ENCODE measurements at places on chromosomes 3 and 15.
A peak's percentile ranks its signal among the peaks of the same experiment; 100 is the strongest.

- no peak for DNase-seq
Measured at GRCh38 chr3:68919000-68919399, 13.3 kb downstream of the TAFA4 start.

GRCh38 chr3:37475435-37475834, 301.1 kb upstream of the LRRFIP2 start:
- no peak for DNase-seq

DNA sequence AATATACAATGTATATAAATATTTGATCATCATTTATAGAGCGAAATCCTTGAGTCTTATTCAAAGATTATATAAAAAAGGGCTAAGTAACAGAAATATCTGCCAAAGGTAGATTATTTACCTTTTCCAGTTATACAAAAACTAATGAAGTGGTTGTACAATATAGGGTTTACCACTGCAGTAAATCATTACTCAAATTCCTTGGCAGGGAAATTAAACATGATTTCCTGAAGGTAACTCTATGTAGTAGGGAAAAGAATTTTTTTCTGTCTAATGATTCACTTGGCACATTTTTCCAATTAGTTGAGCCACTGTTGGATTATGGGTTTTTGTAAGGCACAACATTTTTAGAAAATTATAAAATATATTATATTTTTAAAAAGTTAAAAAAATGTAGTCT, 129.6 kb downstream of the NR2F2 start:
- DNase-seq, result no peak

- no peak for DNase-seq
Measured at GRCh38 chr3:38649500-38650247, at the start of gene SCN5A. SCN5A (minus strand) TSS chr3:38649687; CDS start chr3:38633307, 16,380 bp downstream.

DNA sequence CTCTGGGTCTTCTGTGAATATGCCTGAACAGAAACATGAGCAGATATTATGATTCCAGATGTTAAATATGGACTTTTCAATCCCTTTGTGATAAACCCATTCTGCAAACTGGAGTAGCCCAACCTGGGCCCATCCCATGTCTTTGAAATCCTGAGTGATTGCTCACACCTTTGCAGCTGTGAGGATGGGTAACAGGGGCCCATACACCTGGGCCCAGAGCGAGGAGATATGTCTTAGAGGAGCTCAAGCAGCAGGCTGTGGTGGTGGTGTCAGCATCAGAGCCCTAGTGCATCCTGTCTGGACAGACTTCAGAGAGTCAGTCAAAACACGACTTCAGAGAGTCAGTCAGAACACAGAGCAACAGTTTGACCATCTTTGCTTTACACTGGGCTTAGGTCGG, 64.9 kb upstream of the LIMD1 start:
- no peak for DNase-seq

DNA sequence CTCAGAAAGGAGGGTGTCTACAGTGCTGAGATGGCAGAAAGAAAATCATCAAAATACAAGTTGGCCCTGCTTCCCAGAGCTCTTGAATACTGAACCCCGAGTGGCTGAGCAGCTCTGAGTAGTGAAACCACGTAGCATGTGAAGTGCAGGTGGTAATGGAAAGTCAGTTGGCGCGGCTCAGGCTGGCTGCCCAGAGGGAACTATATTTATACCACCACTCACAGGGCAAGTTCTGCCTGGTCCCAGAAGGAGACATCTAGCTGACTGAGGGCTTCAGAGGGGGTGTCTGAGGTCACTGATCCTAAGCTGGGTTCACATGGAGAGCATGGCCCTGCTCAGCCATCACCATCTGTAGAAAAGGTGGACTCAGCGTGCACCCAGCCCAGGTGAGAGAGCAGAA, 129.6 kb upstream of the AGBL1 start:
- DNase-seq, result no peak

- DNase-seq, result no peak
Measured at GRCh38 chr3:62287392-62287927, 85.9 kb downstream of the FEZF2 start.

DNA sequence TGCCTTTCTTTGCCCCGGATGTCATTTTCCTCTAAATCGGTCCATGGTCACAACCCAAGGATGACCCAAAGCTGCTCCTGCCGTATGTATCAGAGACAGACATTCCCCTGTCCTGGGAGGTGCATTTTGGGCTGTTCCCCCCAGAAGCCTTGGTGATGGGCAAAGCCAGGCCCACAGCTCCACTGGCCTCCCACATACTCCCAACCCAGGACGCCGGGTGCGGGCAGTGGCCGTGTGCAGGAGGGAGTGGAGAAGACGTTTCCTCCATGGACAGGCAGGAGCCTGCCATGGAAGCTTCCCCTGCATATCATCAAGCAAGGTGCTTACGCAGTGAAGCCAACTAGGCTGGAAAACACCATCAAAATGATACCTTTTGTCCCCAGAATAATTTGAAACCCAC, 175.0 kb downstream of the ATP10A start:
- no peak for DNase-seq

DNA sequence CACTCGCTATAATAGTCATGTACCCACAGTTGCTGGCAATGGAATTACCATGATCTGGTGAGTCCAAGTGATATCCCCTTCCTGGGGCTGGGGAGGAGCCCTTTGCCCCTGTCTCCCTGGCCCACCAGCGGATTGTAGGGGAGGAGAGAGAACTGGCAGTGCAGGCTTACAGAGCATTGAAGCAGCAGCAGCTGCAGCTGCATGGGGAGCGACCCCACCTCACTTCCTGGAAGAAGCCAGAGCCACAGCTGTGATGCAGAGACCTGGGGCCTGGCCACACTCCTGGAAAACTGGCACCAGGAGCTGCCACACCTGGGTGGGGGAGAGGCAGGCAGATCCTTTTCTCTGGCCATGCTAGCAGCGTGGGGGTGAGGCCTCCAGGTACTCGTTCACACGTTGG, 300.1 kb upstream of the PROK2 start:
- DNase-seq, result no peak

DNA sequence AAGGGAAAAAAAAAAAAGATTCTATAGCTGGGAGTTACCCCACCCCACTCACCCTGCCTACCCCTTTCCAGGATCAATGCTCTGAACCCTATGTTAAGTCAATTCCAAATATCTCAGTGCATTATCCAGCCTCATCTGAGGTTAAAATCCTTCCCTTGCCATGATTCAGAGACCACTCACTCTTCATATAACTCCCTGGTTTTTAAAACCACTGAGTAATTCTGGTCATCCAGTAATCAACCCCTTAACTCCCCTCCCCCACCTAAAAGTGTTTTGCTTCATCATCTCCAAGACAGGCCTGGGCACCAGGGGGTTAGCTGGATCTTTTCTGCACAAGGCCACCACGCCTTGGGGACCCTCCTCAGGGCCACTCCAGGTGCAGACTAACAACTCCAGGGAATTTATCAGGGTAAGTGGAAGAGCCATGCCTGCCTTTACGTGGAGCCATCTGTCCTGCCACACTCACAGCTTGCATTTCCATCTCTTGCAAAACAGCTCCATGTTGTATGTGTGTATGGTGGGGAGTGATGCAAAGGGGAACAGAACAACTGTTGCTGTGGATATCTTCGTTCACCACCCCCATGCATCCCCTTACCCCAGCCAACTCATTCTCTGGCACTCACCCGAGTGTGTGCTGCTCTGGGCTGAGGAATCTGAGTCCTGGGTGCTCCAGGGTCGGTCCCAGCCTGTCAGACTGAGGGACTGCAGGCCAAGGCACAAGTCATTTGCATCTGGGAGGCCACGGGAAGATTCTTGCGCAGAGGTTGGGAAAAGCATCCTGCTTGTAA, 30.7 kb upstream of the RPS17 start:
- DNase-seq, result peak; percentile 20

DNA sequence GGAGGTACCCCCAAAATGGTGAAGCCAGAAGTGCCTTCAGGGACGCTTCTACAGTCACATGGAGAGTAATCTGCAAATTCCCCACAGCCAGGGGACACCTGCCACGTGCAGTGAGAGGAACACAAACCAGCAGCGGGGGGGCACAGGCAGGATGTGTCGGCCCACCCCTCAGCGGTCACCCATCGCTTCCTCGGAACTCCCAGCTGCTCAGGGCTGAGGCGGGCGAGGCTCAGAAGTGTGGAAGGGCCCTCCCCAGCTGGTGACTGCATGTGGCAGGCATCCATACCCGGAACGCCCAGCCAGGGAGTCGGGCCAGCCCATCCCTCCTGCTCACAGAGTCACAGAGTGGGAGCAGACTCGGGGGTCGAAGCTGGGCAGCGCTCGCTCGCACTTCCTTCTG, 63.7 kb downstream of the SLC12A8 start:
- no peak for DNase-seq
